ENCODE measurements at places on chromosomes 3 and 15.
A peak's percentile ranks its signal among the peaks of the same experiment; 100 is the strongest.

GRCh38 chr3:11056531-11057050, 64.0 kb downstream of the SLC6A1 start:
- H3K27ac ChIP-seq, result no peak overlapping the region
- no peak for DNase-seq
- H3K36me3 ChIP-seq, result no peaks in the 10 kb centered on the region
- H3K4me1 ChIP-seq, result no peaks in the 10 kb centered on the region

DNA sequence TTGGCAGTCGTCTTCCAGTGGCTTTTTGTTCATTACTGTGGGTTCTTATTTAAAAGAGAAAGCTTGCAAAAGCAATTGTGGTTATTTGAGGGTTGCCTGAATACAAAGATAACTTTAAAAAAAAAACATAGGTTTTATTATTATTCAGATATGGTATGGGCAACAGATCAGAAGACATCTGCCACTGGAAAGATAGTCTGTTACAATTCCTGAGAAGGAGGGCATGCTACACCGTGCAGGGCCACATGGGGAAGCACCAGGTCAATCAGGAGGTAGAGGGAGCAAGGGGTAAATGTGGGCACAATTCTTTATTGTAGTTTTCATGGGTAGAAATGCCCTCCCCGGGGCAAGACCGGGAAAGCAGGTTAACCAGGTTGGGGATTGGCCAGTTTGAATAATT, 46.5 kb downstream of the BBS4 start:
- no peaks in the 10 kb centered on the region for H3K27me3 ChIP-seq
- H3K27ac ChIP-seq, result no peak overlapping the region
- DNase-seq, result no peak
- H3K4me3 ChIP-seq, result no peak overlapping the region
- H3K36me3 ChIP-seq, result peaks cover 10% of the 10 kb centered on the region

DNA sequence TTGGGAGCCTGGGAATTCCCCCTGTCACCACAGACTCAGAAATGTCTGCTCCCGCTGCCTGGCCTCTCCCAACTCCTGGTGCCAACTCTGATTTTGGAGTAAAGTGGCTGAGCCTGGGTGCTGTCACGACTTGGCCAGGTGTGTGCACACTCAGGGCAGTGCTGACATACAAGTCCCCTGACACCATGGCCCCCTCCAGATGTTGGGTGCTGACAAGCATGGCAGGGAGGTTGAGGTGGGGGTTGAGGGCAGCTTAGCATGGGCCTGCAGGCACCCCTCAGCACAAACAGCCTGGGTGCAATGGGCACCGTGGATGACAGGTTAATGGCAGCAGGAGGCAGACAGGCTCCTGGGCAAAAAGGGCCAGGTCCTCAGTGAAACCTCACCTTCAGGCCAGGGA, 511.2 kb downstream of the SQOR start:
- DNase-seq, result no peak
- H3K36me3 ChIP-seq, result no peaks in the 10 kb centered on the region
- no peak overlapping the region for H3K27ac ChIP-seq
- H3K27me3 ChIP-seq, result no peaks in the 10 kb centered on the region
- no peaks in the 10 kb centered on the region for H3K4me1 ChIP-seq

DNA sequence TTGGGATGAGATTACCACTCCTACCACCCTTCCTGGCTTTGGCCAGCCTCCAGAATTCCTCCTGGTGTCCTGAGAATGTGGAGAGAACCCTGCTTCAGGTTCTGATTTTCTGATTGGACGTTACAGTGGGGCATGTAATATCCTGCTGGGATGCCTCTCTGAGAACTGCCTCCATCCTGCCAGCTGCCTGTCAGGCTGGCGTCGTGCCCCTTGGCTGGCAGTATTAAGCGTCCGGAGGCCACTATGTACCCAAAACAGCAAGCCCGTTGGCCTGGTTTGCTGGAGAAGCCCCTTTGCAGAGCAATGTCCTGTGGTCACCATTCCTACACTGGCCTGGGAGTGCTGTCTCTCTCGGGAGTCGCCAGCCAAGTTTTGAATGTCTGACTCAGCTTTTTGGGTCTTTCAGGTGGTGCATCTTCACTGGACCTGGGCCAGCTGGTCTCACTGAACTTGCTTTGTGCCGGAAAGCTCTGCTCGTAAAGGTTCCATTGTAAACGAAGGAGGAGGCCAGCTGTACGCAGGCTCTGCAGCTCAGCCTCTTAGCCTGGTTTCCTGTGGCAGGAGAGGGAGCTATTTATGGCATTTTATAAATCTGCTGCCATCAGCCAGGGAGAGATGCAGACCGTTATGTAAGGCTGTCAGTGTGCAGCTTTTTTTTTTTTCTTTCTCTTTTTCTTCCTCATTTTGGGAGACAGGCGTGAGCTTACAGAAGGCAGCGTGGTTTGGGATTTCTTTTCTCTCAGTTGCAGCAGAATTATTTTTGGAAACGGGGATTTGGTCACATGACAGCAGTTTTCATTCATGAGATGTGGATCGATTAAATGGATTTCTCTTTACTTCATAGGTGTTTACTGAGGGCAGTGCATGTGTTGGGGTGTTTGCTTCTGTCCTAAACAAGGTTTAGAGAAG, 19.0 kb upstream of the TRAK1 start:
- H3K27me3 ChIP-seq, result no peaks in the 10 kb centered on the region
- DNase-seq, result no peak
- H3K27ac ChIP-seq, result no peak overlapping the region
- peak overlapping the region; percentile 69 for H3K4me3 ChIP-seq

DNA sequence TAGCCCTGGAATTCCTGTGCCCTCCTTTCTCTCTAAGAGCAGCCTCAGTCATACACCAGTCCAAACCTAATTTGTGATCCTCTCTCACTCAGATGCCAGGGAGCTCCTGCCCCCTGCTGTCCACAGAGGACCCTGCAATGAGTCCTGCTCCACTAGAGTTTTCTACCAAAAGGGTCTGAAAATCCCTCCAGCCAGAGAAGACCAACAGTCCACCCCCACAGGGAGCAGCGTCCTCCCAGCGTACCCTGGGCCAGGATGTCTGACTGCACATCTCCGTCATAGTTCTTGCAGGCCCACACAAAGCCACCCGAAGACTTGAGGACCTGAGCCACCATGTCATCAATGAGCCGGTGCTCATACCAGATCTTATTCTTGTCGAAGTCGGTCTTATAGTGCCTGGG, 15.4 kb downstream of the IDH2 start:
- H3K27me3 ChIP-seq, result no peaks in the 10 kb centered on the region
- peak; percentile 27 for DNase-seq
- peak overlapping the region; percentile 74 for H3K27ac ChIP-seq
- H3K36me3 ChIP-seq, result peaks cover 57% of the 10 kb centered on the region
- H3K4me3 ChIP-seq, result no peak overlapping the region

DNA sequence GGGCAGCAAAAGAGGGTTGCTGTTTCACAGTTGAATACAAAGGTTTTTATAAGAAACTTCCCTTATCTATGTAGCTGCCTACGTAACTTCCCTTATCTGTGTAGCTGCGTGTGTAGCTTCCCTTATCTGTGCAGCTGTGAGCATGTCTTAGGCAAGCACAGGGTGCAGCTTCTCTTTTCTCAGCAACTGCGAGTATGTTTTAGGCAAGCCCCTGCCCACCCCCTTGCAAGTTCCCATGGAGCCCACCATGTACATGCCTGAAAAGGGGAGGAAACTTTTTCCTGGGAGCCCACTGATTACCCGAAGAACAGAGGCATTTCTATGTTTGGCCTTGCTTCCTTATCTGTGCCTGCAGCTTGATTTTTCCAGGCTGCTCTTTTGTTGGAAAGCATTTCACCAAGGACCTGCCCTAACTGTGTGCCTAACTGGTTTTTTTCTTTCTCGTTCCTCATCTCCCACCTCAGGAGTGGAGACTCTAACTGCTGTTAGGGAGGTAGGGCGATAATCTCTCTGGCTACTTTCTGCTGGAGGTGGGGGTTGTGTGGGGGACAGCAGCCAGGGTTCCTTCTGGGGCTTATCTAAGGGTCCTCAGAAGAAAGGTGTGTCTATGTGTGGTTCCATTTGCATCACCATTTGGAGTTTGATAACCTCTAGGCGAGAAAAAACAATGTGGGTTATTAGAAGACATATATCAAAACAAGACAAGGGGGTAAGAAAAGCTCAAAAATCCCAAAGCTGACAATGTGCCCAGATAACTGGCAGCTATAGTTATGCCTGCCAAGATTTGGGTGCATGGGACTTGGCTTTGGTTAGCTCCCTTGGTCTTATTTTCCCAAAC, 26.0 kb downstream of the SORD start:
- DNase-seq, result no peak
- H3K4me1 ChIP-seq, result no peaks in the 10 kb centered on the region
- H3K4me3 ChIP-seq, result no peak overlapping the region
- H3K27me3 ChIP-seq, result no peaks in the 10 kb centered on the region
- H3K36me3 ChIP-seq, result peaks cover 48% of the 10 kb centered on the region

GRCh38 chr3:128679338-128679737, 28.7 kb upstream of the RPN1 start:
- DNase-seq, result no peak
- no peaks in the 10 kb centered on the region for H3K36me3 ChIP-seq
- peaks cover 59% of the 10 kb centered on the region for H3K4me1 ChIP-seq
- no peaks in the 10 kb centered on the region for H3K27me3 ChIP-seq
- H3K27ac ChIP-seq, result peak overlapping the region; percentile 98

- no peaks in the 10 kb centered on the region for H3K27me3 ChIP-seq
- H3K36me3 ChIP-seq, result no peaks in the 10 kb centered on the region
- H3K4me3 ChIP-seq, result no peak overlapping the region
- H3K4me1 ChIP-seq, result peaks cover 3% of the 10 kb centered on the region
Observed at GRCh38 chr3:33639889-33640288, 78.2 kb downstream of the CLASP2 start.

- peak; percentile 46 for DNase-seq
- H3K36me3 ChIP-seq, result peaks cover 4% of the 10 kb centered on the region
- H3K27ac ChIP-seq, result peak overlapping the region; percentile 98
- peaks cover 41% of the 10 kb centered on the region for H3K4me1 ChIP-seq
- peak overlapping the region; percentile 99 for H3K4me3 ChIP-seq
- no peaks in the 10 kb centered on the region for H3K27me3 ChIP-seq
Observed at GRCh38 chr15:58748852-58749531, 515 bp downstream of the ADAM10 start.

- peak within 1 kb of the TSS; percentile 84 for H3K27ac ChIP-seq
- no peaks in the 10 kb centered on the region for H3K36me3 ChIP-seq
- DNase-seq, result peak; percentile 74
- peaks cover 51% of the 10 kb centered on the region for H3K27me3 ChIP-seq
- peaks cover 21% of the 10 kb centered on the region for H3K4me1 ChIP-seq
Observed at GRCh38 chr3:126357295-126358037, at the start of gene KLF15. TSS of gene KLF15 (minus strand) at chr3:126357408. CDS start at chr3:126352922, 4,486 bp downstream.

GRCh38 chr15:47388299-47388698, 329.0 kb upstream of the SEMA6D start:
- H3K27me3 ChIP-seq, result no peaks in the 10 kb centered on the region
- H3K4me3 ChIP-seq, result no peak overlapping the region
- DNase-seq, result no peak
- H3K36me3 ChIP-seq, result no peaks in the 10 kb centered on the region
- no peaks in the 10 kb centered on the region for H3K4me1 ChIP-seq
- H3K27ac ChIP-seq, result no peak overlapping the region

DNA sequence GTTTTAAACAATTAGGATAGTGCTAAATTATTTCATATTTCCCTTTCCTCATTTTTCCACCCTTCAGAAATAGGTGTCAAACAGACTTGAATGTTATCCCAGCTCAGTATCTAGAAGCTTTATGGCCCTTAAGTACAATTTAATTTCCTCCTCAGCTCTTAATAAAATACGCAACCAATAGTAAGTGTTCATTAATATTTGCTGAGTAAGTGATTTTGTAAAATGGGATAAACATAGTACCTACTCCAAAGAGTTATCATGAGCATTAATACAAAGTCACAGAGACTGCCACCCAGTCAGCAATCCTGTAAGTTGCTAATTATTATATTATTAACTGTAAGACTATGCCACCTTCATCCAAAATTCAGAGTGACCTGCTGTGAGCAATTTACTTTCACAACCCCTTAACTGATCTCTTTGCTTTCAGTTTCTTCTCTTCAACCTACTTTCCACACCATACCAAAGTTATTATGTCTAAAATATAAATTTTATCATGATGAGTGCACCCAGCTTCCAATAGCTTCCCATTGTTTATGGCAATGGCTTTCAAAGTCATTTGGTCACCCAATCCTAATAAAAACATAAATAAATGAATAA, 30.7 kb upstream of the CLDN1 start:
- peaks cover 5% of the 10 kb centered on the region for H3K27me3 ChIP-seq
- peaks cover 13% of the 10 kb centered on the region for H3K36me3 ChIP-seq
- no peaks in the 10 kb centered on the region for H3K4me1 ChIP-seq

DNA sequence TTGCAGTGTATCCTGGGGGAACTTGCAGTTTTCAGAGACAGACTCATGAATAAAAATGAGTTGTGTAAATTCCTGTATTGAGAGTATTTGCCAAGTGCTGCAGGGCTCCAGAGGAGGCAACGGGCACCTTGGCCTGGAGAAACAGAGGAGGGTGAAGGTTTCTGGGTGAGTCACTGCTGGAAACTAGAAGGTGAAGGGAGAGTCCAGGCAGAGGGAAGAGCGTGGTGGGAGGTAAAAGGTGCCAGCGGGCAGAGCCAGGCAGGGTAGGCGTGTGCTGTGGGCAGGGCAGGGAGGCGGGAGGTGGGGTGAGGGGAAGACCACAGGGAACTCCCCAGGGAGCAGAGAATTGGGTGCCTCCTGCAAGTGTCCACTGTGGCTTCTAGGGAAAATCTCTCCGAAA, 120.8 kb downstream of the SLCO3A1 start:
- H3K4me3 ChIP-seq, result no peak overlapping the region
- no peak for DNase-seq
- H3K27me3 ChIP-seq, result no peaks in the 10 kb centered on the region
- no peak overlapping the region for H3K27ac ChIP-seq
- peaks cover 6% of the 10 kb centered on the region for H3K4me1 ChIP-seq

DNA sequence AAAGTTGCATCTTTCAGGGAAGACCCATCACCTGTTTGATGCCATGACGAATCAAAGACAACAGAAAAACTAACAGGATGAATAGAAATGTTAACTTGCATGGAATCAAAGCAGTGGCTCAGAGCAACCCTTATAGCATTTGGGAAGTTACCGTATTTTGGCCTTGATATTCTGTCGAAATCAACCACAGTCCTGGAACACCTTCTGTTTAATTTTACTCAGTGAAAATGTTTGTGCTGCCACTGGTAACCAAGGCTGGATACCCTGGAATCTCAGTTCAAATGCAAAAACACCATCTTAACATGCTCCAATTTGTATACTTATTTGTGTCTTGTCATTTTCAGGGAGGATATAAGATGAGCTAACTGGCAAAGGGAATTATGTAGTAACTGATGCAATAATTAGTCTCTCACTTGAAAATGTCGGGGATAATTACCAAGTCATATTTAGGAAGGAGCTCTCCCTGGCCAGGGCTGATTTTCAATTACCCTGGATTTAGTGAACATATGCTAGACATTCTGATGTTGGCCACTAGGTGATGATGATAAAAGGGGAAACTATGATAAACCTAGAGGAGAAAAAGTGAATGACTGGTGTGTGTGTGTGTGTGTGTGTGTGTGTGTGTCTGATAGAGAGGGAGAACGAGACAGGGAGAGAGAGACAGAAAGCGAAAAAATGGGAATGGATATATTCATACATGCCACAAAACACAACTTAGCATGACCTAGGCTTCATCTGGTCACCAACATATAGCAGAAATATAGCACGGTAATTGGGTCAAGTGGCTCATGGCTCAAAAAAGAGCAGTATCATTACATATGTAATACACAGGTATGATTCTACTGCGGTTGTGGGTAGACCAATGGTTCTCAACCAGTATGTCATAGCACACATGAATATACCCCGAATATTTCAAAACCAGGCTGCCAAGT, 19.0 kb upstream of the PRICKLE2 start:
- no peaks in the 10 kb centered on the region for H3K4me1 ChIP-seq
- H3K27ac ChIP-seq, result no peak overlapping the region

Measured in naive thymus-derived CD8-positive, alpha-beta T cell (primary cell).